Renal cortex interstitium (tissue), 15 donors: ENCODE measurements at places on chromosomes 1 and 21.

- DNase-seq, result no peak
Observed at GRCh38 chr1:22775478-22775877, 64.8 kb downstream of the EPHB2 start.

GRCh38 chr1:220880726-220881506, 1.7 kb downstream of the HLX start:
- DNase-seq, result no peak

- no peak for DNase-seq
Observed at GRCh38 chr1:56524263-56524662, 55.1 kb downstream of the PLPP3 start.

DNA sequence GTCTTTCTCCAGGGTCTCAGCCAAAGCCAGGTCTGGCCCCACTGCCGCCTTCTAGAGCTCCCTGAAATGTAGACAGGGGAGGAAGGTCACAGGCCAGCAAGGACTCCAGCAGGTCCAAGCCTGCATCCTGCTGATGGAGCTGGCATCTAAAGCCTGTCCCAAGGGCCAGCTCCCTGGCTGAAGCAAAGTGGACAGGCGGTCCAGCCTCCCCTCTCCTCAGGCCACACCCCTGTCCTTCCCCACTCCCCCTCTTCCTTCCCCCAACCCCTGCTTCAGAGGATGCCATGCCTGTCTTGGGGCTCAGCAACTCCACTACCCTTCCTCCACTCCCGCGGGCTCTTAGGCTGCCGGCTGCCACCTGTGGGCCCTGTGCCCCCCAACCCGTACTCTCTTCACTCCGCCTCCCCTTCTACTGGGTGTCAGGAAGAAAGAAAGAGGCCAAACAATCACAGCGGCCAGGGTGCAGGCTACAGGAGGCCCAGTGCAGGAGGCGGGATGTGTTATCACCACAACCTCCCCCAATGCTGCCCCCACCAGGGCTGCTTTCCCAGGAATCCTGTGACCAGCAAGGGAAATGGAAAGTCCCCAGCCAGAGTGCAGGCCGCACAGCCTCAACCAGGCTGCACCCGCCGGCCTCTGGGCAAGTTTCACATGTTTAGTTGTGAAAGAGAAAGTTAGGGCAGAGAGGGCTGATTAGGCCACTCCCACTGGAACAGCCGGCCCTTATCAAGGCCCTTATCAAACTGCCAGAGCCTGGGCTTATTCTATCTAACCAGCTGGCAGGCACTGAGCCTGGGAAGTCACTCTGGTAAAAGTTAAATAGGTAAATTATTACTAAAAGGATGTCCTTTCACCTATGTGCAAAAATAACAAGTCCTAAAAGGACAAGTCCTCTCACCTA, 34.1 kb downstream of the ACOT7 start:
- peak; percentile 43 for DNase-seq
